ENCODE measurements at places on chromosomes 2 and 18.

- no peak for DNase-seq
Measured at GRCh38 chr2:21301871-21302455, 178.2 kb downstream of the TDRD15 start.

DNA sequence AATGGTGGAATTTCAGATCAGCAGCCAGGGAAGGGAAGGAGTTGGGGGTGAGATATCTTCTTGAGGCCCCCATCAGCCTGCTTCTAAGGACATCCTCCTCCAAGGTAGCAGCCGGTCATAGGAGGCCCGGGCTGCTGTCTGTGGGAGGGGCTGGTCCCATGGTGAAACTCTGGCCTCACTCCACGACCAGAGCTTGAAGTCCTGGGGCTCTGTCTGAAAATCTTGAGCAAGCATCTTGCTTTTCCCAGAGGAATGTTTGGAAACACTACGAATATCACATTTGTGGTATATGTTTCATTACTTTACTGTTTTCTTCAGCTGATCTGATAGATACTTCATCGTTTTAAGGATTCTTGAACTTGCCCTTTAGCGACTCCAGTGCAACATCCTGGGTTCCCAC, 103.7 kb downstream of the CTAGE1 start:
- peak; percentile 44 for DNase-seq

- no peak for DNase-seq
Measured at GRCh38 chr2:81576713-81577112, 1272.2 kb upstream of the LRRTM1 start.

DNA sequence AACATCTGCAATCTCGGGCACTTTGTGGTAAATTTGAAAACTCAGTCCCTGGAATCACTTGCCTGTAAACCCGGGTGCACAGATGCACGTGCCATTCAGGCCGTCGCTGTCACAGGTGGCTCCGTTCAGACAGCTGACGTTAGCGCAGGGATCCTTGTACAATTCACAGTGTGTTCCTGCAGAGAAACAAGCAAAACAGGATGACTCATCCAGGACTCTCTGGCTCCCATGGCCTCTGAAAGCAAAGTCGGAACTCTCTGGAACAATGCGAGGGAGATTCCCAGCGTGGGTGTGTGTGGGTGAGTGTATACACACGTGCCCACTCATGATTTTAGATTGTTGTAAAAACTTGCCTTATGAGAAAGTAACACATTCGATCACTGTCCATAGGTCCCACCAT, 136.1 kb upstream of the PID1 start:
- DNase-seq, result peak; percentile 83

DNA sequence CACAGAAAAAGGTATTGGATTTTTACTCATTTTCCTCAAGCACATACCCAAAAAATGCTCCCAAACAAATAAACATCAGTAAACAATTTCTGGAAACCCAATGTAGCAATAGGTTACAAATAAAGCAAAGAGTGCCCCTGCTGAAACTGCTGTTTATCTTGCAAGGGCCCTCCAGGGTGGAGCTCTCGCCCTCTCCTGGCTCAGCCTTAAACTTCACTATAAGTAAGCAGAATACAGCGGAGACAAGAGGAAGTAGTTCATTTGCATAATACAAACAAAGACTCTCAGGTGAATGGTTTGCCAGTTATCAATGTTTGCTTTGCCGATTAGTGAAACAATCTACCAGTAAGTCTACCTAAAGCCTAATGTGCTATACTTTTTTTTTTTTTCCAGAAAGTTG, 437.6 kb downstream of the DLGAP1 start:
- DNase-seq, result no peak

DNA sequence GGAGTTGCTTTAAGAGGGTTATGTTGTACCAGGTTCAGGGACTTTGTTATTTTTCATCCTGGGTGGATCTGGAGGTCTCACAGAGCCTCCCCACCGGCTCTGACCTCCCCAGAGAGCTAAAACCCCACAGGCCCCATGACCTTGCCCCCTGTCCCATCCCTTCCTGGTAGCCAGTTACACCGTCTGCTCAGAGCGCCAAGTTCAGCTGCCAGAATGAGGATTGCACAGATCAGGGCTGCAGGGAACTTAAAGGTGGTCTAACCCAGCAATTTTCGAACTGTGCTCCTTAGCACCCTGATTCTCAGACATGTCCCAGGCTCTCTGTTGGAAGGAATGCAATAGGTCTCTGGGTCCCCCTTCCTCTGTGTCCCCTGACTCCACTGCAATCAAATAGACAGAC, 32.1 kb downstream of the ATOH8 start:
- no peak for DNase-seq

DNA sequence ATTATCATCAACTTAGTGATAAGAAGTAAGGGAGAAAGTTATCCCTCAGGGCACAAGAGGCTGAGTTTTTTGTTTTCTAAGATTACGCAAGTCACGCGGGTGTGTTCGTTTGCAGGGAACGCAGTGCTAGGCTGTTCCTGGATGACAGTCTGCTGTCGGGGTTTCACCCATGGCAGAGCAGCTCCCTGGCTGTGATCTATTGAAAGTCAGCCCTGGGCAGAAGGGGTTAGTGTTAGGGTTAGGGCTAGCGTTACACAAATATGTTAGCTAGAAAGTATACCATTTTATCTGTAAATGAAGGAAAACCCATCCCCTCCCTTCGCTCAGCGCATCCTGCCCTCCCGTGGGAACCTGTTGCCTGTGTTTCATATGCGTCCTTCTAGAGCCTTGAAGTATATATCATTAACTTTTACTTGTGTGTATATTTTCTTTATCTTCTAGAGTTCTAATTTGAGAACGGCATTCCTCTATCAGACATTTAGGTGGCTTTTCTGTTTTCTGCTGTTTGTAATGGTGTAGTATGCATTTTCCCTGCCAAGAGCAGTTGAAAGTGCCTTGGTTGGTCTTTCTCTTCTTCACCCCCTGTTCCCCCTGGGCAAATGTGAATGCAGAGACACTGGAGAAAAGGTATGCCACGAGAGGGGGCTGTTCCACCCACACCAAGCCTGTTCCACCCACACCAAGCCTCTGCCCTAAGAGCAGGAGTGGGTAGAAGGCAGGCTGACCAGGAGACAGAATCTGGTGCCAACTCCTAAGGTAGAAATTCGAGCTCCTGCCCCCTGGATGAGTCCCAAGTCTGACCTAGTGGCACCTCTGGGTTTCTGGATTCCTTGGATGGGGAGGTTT, 47.0 kb downstream of the ARMC9 start:
- no peak for DNase-seq

- no peak for DNase-seq
Measured at GRCh38 chr2:113776949-113777348, 20.5 kb upstream of the SLC35F5 start.

DNA sequence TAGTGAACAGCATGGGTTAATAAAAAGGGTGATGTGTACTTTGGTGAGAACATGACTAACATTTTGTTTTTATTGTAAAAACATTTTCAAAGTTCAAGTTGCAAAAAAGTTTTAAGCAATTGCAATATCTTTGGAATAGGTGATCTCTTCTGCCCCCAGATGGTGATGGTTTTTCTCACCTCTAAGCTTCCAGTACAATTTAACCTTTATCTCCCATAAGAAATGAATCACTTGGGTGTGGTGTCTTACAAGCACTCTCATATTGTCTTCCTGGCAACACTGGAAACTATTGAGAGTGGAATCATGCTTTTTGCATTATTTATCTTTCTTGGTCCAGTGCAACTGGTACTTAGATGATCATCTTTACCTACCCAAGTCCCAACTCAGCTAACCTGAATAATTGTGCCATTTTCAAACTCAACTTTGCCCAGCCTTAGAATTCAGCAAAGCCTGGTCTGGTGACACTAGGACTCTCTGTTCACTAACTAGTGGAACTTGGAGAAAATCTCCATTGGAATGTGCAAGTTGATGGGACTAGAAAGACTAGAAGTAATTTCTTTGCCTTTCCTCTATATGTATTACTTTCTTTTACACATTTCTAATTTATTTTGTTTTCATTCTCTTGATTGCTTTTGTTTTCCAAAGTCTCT, 964.7 kb upstream of the ZEB2 start:
- DNase-seq, result peak; percentile 48

DNA sequence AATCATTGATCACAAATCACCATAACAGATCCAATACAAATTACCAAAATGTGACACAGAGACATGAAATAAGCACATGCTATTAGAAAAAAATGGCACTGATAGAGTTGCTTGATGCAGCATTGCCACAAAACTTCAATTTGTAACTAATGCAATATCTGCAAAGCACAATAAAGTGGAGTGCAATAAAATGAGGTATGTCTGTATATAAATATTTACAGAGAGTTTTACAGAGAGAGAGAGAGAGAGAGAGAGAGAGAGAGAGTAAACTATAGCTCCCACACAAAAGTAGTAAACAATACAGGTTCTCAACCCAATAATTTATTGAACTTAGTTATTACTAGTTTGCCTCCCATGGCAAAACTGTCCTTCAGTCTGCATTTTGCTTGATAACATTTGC, 1807.0 kb downstream of the SUCLG1 start:
- DNase-seq, result no peak

GRCh38 chr2:113686537-113686936, 59.5 kb downstream of the RABL2A start:
- DNase-seq, result no peak

- DNase-seq, result no peak
Measured at GRCh38 chr2:196528486-196529223, 110.9 kb upstream of the CCDC150 start.

GRCh38 chr2:30756971-30757370, 50.3 kb downstream of the CAPN13 start:
- no peak for DNase-seq

DNA sequence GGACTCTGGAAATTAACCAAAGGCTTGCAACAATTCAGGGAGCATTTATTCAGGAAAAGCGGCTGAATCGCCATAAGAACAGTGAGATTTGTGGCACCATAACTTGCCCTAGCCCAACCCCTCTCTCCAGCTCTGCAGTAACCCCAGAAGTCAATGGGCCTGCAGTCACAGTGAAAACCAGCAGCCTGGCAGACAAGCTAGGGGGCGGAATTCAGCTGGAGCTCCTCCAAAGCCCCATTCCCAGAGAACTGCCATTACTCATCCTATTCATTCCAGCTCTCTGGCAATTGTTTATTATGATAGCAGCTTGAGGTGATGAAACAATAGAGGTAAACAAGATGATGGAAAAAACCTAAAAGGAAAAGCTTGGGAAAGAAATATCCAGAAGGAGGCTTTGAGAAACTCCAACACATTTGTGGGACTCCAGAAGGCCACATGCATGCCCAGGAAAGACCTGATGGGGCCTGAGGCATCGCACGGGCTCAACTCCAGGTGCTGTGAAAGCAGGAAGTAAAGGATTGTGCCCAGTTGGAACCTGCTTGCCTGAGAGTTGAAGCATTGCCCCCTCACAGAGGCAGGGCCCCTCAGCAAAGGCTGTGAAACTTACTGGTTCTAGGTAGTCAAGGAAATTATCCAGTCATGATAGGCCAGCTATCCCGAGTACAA, 126.7 kb downstream of the TWIST2 start:
- DNase-seq, result peak; percentile 90

DNA sequence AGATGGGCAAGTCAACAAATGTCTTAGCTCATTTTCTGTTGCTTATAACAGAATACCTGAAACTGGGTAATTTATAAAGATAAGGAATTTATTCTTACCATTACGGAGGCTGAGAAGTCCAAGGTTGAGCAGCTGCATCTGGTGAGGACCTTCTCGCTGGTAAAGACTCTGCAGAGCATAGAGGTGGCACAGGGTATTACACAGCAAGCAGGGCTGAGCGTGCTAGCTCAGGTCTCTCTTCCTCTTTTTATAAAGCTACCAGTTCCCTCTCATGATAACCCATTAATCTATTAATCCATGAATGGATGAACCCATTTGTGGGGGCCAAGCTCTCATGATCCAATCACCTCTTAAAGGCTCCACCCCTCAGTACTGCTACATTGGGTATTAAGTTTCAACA, 109.1 kb downstream of the CDK15 start:
- no peak for DNase-seq

DNA sequence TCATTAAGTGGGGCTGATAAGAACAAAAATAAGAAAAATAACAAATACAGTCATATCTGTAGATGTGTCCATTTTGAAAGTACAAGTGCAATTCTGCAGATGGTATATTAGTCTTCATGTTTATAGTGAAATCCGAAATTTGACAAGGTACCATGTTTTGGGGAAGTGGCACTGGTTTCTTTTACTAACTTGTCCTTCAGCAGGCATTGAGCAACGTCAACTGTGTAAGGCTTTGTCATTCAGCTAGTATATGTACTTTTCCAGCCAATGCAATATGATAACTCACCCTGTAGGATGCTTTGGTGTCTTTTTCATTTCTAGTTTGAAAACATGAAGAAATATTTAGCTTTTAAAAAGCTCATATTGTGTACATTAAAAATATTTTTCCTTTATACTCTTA, 139.9 kb downstream of the MCFD2 start:
- DNase-seq, result no peak

GRCh38 chr2:45439788-45440773, 171.0 kb downstream of the SRBD1 start:
- DNase-seq, result peak; percentile 4

- peak; percentile 10 for DNase-seq
Measured at GRCh38 chr2:23662941-23663920, 263.7 kb downstream of the ATAD2B start.

GRCh38 chr2:160533482-160533881, 39.9 kb upstream of the RBMS1 start:
- peak; percentile 20 for DNase-seq

DNA sequence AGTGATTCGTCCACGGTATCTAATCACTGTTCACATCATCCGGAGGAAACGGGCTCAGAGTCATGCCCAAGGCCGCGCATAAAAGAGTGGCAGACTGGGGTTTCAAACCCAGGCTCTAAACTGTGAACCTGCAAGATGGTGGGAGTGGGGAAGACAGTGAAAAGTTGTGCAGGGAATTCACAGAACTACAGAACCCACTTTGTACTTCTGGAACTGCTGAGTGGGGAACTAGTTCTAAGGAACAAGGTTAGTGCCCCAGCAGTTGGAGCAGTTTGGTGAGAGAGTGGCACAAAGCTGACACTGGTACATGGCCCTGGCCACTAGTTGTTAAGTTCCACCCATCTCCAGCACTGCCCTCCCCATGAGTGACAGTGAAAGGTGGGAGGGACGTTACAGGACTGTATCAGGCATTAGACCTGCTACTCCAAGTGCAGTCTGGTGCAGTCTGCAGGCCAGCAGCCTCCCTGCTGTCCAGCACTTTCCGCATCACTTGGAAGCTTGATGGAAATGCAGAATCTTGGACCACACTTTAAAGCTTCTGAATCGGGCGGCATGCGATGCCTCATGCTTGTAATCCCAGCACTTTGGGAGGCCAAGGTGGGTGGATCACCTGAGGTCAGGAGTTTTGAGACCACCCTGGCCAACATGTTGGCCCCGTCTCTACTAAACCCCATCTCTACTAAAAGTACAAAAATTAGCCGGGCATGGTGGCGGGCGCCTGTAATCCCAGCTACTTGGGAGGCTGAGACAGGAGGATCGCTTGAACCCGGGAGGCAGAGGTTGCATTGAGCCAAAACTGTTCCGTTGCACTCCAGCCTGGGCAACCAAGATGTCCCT, 47.3 kb downstream of the C2orf42 start:
- DNase-seq, result peak; percentile 47

DNA sequence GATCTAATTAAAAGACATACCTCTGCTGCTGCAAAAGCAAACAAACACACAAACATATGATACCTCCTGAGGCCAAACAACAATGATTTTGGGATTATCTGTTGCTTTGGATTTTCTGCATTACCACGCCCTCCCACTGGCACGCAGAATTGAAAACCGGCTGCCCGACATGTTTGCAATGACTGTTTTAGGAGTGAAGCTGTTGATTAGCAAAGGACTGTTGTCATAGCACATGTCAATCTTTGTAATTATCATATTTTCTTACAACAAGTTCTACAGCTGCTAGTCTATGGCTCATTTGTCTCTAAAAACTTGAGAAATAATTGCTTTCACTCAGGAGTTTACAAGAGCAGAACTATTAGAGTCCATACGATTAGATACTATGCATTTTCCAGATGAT, 94.4 kb upstream of the MEIS1 start:
- no peak for DNase-seq

Measured in AG08395 (cell line).